ENCODE measurements at places on chromosomes 4 and X.

DNA sequence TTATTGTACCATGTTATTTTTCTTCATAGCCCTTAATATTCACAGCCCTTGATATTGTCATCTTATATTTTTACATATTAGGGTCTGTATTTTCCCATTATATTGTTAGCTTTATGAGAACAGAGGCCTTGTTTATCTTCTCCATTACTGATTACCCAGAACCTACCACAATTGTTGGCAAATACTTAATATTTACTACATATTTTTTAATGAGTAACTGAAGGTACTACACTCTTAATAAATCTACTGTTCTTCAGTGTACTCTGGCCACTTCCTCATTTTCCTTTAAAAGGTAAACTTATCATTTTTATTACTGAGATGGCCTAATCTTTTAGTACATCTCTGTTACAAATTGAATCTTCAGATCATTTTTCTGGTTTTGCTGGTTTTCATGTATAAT lies 133.5 kb downstream of the COL4A5 start:
- no peak for DNase-seq

DNA sequence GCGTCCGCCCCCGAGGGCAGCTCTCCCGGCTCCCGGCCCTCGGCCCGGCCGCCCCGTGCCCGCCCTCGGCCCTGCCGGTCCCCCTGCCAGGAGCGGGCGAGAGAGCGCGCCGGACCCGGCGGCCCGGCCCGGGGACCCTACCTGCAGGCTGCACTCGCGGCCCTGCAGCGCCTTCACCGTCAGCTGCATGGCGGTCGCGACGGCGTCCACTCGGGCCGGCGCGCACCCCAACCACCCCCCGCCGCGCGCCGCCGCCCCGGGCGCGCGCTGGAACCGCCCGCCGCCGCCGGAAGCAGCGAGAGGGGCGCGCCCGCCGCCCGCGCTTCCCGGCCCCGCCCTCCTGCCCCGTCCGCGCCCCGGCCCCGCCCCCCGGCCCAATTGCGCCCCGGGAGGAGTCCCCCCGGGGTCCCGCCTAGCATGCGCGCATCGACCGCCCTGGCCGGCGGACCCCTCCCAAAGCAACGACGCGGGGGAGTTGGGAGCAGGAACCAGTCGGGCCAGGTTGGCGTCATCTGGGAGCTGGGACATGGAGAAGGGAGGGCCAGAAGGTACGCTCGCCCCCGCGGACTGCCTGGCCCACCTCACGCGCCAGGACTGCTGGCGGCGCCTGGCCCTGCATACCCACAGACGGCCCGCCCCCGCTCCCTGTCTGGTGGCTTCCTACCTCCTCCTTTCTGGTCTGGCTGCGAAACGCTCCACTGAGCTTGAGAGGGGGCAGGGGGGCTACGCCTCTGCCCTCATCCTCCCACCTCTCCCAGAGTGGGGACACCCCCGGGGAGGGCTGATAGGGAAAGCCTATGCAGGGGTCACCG lies at the start of gene UBL4A:
UBL4A (minus strand) TSS at position 220 of the 812 bp plus-strand sequence; CDS start at position 189, 31 bp downstream.
- DNase-seq = no peak

DNA sequence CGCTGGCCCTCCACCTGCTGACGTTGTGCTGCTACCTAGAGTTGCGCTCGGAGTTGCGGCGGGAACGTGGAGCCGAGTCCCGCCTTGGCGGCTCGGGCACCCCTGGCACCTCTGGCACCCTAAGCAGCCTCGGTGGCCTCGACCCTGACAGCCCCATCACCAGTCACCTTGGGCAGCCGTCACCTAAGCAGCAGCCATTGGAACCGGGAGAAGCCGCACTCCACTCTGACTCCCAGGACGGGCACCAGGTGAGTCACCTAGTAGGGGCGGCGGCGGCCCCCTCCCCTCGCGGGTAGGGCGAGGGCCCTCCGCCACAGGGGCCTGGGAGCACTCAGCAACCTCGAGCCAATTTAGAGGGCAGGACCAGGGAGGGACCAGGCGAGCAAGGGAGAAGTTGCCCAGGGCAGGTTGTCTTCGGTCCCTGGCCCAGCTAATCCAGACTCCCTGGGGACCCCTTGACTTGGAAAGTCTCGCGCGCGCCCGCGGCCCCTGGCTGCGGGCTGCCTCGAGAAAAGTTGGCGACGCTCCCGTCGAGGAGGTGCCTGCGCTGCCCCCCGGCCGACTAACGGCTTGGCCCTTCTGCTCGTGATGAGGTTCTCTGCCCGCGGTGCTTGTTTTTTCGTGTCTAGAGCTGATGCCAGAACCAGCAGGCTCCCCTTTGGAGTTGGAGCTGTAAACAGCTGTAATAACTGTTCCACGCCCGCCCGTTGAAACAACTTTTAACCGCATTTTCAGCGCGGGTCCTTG lies 717 bp downstream of the EDA start:
- DNase-seq = no peak

GRCh38 chr4:139077567-139078355 lies 62.2 kb downstream of the NOCT start:
- no peak for DNase-seq

DNA sequence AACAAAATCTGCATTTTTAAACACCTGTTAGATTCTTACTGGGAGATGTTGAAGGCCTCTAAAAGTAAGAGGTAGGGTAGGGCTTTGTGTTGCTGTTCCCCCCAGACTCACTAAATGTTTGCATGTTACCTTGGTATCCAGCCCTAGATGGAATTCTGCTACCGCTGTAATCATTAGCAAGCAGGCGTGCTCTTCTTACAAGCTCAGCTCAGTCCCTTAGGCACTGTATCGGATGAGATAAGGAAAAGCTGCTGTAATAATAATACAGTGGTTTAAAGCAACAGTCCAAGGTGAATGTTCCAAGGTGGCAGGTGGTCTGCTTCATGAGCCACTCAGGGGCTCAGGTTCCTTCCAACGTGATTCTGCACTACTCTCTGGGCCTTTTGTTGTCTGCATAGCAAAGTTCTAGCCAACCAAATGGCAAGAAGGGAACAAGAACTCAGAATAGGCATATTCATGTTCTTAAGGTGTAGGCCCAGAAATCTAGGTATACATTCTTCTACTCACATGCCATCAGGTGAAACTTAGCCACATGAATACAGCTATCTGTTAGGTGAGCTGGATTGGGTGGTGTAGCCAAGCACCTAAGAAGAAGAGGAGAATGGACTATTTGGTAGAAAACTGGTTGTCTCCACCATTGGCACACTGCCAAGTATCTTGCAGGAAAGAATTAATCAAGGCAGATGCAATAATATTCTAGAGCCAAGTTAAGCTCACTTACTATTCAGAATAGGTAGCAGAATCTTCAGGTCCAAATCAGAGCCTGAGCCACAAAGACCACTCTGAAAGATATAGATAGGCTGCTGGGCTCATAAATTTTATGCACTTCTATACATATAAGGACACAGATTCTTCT lies 46.0 kb downstream of the COQ2 start:
- no peak for DNase-seq

- peak; percentile 3 for DNase-seq
Measured at GRCh38 chrX:102899940-102900916, 36.8 kb upstream of the RAB40AL start.

GRCh38 chr4:157978680-157979361 lies 194.0 kb downstream of the GASK1B start:
- DNase-seq = peak; percentile 55

DNA sequence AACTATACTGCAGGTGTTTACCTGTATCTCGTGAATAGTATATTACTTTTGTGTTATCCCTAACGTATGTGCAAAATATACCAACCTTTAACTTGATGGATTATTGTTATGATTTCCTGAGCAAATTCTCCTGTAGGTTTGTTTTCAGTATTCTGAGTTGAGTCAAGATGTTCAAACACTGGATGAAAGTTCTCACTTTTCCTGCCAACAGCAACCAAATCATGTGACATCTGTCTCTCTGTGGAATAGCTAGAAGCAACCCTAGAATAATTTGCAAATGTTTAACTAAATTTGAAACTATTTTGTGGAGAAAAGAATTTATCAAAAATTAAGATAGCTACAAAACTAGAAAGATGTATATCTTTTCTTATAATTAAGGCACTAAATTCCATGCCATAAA lies 35.6 kb downstream of the BCLAF3 start:
- no peak for DNase-seq

DNA sequence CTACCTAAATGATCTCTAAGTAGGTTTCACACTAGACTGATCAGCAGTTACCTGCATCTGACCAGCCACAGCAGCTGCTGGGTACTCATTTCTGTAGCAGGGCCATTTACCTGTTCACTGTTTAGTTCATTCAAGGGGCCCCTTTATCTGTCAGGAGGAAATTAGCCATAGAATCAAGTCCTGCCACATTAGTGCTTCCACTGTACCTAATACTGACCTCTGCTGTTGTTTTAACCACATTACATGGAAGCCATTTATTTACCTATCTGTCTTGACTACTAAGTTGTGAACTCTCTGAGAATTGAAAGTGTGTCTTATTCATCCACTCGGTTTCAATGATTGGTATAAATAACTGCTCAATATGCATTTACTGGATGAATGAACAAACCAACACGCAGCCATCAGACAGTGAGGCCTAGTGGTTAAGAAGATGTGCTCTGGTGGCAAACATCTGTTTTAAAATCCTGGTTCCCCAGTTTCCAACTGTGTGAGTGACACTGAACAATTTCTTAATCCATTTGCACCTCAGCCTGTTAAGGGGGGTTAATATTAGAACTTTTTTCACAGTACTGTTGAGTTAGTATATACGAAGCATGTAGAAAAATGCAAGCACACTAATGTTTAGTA lies 30.0 kb upstream of the ANXA5 start:
- peak; percentile 54 for DNase-seq

DNA sequence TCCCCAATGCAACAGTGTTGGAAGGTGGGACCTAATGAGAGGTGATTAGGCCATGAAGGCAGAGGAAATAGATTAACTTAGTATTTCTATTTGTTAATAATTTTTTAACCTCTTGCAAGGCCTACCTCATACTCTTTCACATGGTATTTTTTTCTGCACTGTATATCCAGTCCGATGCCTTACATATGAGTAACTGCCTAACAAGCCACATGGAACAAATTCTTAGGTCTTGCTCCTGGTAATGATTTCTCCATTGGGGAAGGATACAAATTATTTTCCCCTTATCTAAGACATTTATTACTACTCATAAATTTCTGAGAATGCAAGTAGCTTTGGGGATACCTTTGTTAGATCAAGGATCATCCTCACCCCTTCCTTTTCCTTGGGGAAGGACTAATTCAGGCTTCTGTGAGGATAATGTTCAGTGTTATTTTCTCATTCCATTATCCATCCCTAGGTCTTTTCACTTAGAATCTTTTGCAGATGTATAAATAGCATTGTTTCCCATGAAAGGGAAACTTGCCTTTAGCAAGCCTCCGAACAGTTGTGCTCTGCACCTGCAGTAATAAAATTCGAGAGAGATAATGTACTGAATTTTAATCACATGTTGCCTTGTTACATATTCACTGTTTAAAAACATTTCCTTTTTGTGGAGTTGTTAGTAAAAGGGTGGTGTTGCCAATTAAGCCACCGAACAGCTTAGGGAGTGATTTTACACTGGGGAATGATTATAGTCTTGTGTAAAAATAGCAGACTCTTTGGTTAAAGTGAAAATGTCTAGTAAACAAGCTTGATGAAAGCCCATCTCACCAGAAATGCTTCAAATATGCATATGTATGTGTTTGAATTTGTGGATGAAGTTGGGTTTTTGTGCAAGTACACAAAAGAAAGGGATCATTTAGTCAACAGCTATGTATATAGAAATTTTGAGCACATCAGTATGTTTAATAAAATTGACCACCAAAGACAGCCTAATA lies 89.9 kb downstream of the CFAP299 start:
- no peak for DNase-seq

GRCh38 chr4:103036169-103036568 lies 16.7 kb upstream of the SLC9B1 start:
- no peak for DNase-seq

DNA sequence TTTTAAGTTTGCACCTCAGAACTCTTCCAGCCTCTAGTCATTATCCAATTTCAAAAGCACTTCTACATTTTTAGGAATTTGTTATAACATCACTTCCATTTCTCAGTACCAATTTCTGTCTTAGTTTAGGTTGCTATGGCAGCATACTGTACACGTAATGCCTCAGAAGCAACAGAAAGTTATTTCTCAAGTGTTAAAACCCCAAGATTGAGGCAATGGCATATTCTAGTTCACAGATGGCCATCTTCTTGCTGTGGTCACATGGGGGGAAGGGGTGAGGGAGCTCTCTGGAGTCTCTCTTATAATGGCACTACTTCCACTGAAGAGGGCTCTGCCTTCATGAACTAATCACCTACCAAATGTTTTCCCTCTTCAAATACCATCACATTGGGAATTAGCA lies 220.3 kb upstream of the CTSO start:
- DNase-seq = no peak

- DNase-seq = no peak
Measured at GRCh38 chrX:7606039-7606652, 236.8 kb upstream of the VCX start.

DNA sequence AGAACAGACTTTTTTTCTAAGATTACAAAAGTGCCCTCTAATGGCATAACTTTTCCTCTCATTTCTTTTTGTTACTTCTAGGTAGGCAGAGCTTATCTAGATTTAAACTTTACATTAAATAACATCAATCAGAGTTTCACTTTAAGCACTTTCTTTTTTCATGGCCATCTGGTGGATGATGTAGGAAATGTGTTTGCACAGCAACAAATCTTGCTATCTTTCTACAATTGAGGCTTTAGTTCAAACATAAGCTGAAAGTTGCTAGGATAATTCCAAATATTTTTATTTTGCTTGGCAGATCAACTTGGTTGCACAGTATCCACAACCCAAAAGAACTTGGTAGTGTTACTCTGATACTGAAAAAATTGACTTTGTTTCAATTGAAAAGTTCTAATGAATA lies 22.0 kb downstream of the NDNF start:
- no peak for DNase-seq

- no peak for DNase-seq
Measured at GRCh38 chr4:6322761-6323566, 53.3 kb downstream of the WFS1 start.

GRCh38 chrX:106415276-106415895 lies 196.4 kb upstream of the RADX start:
- DNase-seq = peak; percentile 20

GRCh38 chrX:18884916-18885315 lies 99.0 kb downstream of the PHKA2 start:
- no peak for DNase-seq

All from RWPE1 (cell line).